ENCODE measurements at places on chromosomes 1 and 21.

DNA sequence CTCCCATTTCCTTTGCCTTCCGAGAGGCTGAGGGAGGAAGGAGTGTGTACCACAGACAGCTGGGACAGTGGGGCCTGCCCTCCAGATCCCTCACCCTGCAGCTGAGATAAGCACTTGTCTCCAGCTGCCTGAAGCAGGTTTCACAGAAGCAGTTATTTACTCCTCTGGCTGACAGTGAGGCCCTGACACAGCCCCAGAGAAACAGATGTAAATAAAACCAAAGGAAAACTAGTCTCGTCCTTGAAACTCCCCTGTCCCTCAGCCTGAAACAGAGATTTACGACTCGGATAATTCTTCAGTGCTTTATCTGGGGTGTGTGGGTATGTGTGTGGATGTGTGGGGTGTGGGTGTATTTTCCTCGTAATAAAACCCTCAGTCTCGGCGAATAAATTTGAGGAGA, 181.1 kb downstream of the IGSF21 start:
- no peak for DNase-seq

GRCh38 chr21:45365186-45365607, 39.8 kb upstream of the COL18A1 start:
- DNase-seq: no peak

DNA sequence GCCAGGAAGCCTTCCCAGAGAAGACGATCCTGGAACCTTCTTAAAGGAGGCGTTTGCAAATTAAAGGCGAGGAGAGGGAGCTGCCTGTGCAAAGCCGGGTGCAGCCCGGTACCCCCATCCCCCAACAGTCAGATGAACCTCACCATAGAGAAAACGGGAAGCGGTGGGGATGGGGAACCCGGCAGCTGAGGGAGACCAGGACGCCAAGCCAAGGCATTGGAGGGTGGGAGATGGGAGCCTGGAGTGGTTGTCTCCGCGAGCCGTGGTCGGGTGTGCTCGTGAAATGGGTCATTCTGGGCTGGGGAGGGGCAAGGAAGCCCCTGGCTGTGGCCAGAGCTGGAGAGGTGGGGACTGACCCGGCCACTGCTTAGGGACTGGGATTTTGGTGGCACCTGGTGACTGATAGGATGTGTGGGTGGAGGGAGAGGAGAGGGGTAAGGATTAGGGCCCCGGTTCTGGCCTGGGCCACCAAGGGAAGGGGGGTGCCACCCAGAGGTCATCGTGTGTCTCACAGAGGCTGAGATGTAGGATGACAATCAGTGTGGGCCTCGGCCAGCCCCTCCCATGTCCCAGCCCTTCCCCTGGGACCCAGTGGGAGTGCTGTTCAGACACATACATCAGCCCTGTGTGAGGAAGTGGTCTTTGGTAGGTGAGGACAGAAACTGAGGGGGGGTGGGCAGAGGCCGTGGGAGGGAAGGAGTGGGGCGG, 676 bp upstream of the PADI2 start:
- DNase-seq: no peak

DNA sequence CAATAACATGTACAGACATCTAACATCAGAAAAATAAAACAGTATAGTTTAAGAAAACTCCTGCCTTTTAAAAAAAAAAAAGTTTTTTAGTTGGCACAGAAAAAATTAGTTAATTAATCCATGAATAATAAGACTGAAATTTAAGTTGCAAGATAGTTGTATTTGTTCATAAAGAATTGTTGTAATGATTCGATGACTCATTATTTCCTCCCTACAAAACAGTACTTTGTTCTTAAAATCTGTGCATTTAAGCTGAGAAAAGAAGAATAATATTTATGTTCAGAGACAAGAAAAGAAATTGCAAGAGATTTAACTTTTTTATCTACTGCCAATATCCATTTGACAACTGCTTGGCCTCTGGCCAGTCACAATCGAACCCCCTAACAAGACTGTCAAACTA, 894.7 kb downstream of the ADGRL2 start:
- no peak for DNase-seq

GRCh38 chr1:44049839-44050238, 18.6 kb upstream of the SLC6A9 start:
- DNase-seq: no peak

- no peak for DNase-seq
Observed at GRCh38 chr1:240794046-240794843, 182.3 kb upstream of the GREM2 start.

DNA sequence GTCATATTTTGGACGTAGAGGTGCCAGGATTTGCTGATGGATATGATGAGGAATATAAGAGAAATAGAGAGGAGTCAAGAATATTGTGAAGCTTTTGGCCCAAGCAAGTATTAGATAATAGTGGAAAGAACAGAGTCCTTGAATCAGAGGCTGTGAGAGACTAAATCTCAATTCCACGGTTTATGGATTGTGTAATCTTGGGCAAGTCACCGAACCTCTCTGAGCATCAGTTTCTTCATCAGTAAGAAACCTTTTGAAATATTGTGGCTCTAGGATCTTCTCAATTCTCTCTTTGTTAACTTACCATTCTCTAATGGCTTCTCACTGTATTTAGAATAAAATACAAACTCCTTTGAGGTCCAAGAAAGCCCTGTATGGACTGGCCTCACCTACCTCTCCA, 77.6 kb downstream of the RPS6KA1 start:
- no peak for DNase-seq

DNA sequence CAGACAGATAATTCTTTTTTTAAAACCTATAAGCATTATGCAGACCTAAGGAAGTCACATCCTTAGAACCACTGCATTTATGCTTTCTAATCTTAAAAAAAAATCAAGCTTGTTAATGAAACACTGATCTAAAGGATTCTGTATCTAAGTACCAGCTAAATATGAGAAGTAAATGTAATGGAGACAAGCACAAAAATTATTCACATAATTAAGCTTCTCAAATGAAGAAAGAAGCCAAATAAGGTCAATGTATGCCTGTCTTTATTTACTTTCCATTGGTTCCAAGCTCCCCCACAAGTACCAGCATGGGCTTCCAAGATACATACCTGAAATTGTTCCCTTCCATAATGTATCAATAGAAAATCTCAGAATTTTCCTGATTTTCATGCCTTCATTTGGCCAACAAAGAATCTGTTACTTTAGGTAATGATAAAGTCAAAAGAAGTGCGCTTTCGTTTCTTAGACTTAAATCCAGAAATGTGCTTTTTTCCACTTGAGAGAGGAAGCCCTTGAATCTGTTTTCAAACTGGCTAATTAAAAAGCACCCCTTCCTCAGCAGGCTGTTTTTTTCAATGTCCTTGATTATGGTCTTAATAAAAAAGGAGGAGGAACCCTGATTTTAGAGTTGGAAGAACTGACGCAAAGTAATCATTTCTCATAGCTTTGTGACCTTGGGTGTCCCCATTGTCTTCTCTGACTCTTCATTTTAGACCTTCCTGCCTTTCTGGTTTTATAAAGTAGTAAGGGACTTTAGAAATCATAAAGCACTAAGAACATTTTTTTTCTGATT, 3.8 kb downstream of the RGS2 start:
- DNase-seq: no peak

GRCh38 chr1:212968368-212968863, 18.1 kb downstream of the VASH2 start:
- no peak for DNase-seq

DNA sequence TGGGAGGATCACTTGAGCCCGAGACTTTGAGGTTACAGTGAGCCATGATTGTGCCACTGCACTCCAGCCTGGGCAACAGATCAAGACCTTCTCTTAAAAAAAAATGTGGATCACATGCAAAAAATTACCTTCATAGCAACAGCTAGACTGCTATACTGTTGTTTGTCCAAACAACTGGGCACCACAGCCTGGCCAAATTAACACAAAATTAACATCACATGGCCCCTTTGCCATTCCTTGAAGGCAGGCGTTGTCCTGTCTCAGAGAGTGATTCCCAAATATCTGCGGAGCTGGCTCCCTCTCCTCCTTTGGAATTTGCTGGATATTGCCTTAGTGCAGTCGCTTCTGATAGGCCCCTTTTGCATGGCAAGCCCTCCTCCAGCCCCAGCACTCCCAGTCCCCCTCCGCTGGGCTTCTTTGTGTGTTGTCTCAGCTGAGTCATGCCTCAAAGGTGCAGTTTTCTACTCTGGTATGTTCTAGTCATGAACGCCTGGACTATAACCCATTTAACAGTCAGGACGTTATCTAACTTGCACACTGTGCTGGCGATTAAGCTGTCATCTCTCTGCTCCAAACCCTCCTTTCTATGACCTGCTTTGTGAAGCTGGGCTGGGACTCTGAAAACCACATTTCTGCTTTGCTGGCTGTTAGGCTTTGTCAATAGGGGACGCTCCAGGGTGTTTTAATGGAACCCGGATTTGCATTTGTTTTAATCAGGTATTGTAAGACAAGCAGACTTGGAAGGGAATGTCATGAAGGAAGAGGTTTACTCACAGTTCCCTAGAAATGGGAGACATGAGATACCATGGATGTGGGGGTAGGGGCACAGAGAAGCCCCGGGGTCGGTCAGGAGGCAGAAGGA, 20.1 kb upstream of the HPCAL4 start:
- DNase-seq: no peak

All from activated CD4-positive, alpha-beta T cell treated with anti-CD3 and anti-CD28 coated beads for 36 hours (primary cell).